Stimulated activated CD4-positive, alpha-beta T cell treated with anti-CD3 and anti-CD28 coated beads, Interleukin-1b, Interleukin-23, amount 100 ng/mL, for 4 hours (primary cell): ENCODE measurements at places on chromosomes 1 and 21.

DNA sequence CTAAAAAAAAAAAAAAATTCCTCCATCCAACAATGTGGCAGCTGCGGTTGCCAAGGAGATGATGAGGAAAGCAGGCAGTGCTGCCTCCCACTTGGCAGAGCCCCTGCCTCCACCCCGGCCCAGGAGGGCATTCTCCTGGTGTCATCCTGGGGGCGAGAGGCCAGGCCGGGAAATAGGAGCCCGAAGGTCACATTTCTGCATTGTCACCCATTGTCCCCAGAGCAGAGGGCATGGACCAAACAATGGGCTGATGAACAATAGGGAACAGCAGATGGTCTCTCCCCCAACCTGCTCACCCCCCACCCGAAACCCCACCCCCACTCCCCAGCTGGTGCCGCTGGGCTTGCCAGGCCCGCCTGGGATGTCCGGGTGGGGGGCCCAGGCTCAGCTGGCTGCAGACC lies 37.3 kb downstream of the CAMK2N1 start:
- no peak for DNase-seq

DNA sequence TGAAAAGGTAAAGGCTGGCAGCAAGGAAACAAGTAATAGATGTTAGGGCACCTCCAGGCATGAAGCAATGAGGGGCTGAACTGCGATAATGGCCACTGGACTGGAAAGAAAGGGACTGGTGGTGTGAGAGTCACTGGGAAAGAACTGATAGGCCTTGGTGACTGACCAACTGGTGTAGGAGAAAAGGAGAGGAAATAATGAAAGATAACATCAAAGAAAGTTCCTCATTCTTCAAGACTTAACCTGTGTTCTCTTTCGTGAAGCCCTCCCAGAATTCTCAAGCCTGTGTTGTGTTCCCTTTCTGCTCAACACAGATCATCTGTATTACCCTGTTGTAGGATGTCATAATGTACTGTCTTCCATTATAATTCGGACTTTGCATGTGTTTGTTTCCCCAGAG lies 20.9 kb upstream of the SNX27 start:
- DNase-seq = no peak

- DNase-seq = no peak
Observed at GRCh38 chr1:50529510-50529909, 106.3 kb upstream of the DMRTA2 start.

GRCh38 chr1:248914796-248915381 lies 8.9 kb downstream of the PGBD2 start:
- DNase-seq = no peak

GRCh38 chr1:180848191-180848590 lies 64.5 kb upstream of the KIAA1614 start:
- DNase-seq = no peak

DNA sequence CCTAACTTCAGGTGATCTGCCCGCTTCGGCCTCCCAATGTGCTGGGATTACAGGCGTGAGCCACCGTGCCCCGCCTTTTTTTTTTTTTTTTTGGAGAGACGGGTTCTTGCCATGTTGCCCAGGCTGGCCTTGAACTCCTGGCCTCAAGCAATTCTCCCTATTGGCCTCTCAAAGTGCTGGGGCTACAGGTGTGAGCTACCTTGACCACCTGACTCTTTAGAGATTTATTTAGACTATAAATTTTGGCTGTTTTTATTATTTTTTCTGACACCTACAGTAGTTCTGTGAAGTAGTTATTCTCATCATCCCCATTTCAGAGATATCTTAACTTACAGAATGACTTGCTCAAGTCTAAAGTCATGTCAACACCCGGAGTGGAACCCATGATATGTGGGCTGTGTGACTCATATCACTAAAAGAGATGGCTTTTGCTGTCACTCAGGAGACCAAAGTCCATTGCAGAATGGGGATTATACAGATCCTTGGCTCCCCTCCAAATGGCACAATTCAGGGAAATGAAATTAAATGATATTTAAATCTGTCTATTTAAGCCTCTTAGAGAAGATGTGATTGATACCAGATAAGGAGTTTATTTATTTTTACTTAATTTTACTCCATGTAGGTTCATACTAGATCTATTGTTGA lies 93.2 kb downstream of the CTH start:
- no peak for DNase-seq

GRCh38 chr1:161020509-161021164 lies at the start of gene F11R:
F11R (minus strand) TSS chr1:161021152; CDS start chr1:161021073, 79 bp downstream.
- DNase-seq = no peak

GRCh38 chr21:30695956-30696355 lies 22.6 kb downstream of the KRTAP21-3 start:
- no peak for DNase-seq

- no peak for DNase-seq
Observed at GRCh38 chr1:88897070-88897730, 5.8 kb upstream of the GTF2B start.

- no peak for DNase-seq
Observed at GRCh38 chr1:152502496-152503180, 8.0 kb upstream of the LCE5A start.

DNA sequence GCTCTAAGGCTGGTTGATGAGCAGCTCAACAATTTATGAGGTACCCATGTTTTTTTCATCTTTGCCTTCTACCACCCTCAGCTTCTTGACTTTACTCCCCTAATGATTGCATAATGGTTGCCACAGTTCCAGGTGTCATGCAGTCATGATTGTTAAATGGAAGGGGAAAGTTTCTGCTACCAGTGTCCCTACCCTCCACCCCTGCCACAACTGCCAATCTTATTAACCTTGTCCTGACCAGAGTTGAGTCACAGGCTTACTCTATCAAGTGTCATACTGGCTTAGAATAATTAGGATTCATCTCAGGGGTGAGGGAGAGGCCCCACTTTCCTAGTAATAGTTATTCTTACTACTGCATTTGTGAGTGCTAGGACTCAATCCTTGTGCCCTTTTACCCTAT lies 7.9 kb upstream of the FUBP1 start:
- DNase-seq = no peak

DNA sequence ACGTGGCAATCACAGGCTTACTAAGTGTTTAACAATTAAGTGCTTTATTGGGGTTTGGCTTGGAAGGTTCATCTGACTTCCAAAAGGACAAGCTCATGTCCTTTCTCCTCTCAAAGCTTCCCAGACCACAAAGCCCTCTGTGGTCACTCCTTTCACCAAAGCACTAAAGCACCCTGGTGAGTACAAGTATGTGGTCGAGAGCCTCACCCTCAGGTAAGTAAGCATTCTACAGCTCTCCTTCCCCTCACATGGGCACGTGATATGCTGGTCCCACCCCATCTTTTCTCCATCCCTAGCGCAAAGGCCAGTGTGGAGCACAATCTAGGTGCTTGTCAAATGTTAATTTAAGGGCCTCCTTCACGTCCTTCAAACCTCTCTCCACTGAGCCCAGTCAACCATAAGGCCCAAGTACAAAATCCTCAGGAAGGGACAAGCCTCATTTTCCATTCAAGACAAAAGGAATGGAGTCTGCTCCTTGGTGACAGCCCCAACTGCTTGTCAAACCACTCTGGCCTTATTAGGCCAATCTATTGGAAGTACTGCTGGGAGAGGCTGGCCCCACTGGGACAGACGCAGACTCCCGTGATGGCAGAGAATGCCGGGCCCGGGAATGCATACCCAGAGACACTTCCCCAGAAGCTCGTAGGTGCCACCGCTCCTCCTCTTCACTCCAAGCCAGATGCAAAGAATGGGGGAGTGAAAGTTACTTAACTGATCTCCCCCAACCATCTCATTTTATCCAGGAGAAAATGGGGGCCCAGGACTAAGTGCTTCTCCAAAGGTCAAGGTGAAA lies 7.8 kb downstream of the STMN1 start:
- DNase-seq = no peak

- no peak for DNase-seq
Observed at GRCh38 chr1:183735069-183735860, 69.7 kb upstream of the RGL1 start.

DNA sequence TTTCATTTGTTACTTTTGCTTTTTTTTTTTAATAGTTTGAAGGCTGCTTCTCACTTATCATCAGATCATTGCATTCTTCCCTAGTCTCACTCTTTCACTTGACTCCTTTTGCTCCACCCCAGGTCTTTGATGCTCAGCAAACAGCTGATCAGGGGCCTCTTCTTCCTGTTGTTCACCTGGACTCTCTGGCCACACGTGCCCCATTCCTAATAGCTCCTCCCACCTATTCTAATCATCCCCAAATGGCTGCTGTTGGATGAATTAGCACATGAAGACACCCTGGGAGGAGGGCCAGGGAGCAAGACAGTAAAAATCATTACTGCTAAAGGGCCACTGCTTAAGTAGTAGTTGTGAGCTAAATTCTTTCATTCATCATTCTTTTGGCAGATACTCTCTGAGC lies 119.5 kb downstream of the MAB21L3 start:
- DNase-seq = no peak

GRCh38 chr21:30248844-30249243 lies 32.9 kb upstream of the CLDN8 start:
- no peak for DNase-seq

GRCh38 chr1:167165948-167166689 lies 54.6 kb upstream of the POU2F1 start:
- DNase-seq = no peak
